Right atrium auricular region (tissue), 2 donors: ENCODE measurements at places on chromosomes 1 and 21.

DNA sequence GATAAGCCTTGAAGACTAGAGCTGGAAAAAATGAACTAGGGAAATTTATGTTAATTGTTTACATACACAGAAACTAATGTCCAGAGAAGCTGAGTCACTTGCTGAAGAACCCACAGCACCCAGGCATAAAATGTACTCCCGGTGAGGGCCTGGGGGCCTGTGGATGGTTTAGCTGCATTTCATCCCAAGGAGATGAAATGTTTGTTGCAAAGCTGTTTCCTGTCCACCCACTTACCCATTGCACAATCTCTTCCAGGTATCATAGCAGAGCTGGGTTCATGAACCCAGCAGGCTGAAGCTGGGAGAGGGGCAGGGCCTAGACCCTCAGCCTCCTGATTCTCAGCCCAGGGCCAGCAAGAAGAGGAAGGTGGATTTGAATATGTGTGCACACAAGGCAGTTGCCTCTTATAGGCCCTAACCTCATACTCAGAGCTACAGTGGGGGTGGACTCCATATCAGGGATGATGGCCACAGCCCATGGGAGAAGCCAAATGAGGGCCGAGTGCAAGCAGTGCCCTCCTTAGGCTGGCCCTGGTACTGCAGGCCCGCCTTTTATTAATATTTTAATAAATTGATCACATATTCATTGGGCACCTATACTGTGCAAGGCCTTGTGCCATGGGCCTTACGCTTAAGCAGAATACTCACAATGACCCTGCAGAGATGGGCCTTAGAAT lies 110.8 kb downstream of the LACTBL1 start:
- H3K36me3 ChIP-seq: no peaks in the 10 kb centered on the region
- no peak overlapping the region for H3K4me3 ChIP-seq
- DNase-seq: peak; percentile 65
- no peak overlapping the region for H3K27ac ChIP-seq

- H3K4me3 ChIP-seq: no peak overlapping the region
- no peaks in the 10 kb centered on the region for H3K36me3 ChIP-seq
- no peaks in the 10 kb centered on the region for H3K4me1 ChIP-seq
- H3K27me3 ChIP-seq: no peaks in the 10 kb centered on the region
- DNase-seq: no peak
- peak overlapping the region; percentile 76 for H3K27ac ChIP-seq
These were observed 49.3 kb downstream of the ADAMTS1 start for GRCh38 chr21:26795866-26796329.

GRCh38 chr1:115056395-115056798 lies 26.8 kb downstream of the TSHB start:
- no peak overlapping the region for H3K27ac ChIP-seq
- no peak overlapping the region for H3K4me3 ChIP-seq
- no peaks in the 10 kb centered on the region for H3K27me3 ChIP-seq
- peaks cover 14% of the 10 kb centered on the region for H3K36me3 ChIP-seq
- DNase-seq: no peak

GRCh38 chr1:40834968-40835545 lies 27.1 kb downstream of the CITED4 start:
- DNase-seq: no peak
- no peaks in the 10 kb centered on the region for H3K36me3 ChIP-seq
- H3K27ac ChIP-seq: no peak overlapping the region
- H3K4me1 ChIP-seq: no peaks in the 10 kb centered on the region
- H3K27me3 ChIP-seq: no peaks in the 10 kb centered on the region
- H3K4me3 ChIP-seq: no peak overlapping the region

- no peaks in the 10 kb centered on the region for H3K36me3 ChIP-seq
- DNase-seq: no peak
- no peaks in the 10 kb centered on the region for H3K4me1 ChIP-seq
- H3K27ac ChIP-seq: no peak overlapping the region
These were observed 129.8 kb downstream of the PTPRU start for GRCh38 chr1:29365906-29366670.

GRCh38 chr1:67572594-67573221 lies 112.3 kb upstream of the GADD45A start:
- H3K36me3 ChIP-seq: no peaks in the 10 kb centered on the region
- H3K27me3 ChIP-seq: no peaks in the 10 kb centered on the region
- H3K4me1 ChIP-seq: no peaks in the 10 kb centered on the region
- no peak overlapping the region for H3K4me3 ChIP-seq
- no peak overlapping the region for H3K27ac ChIP-seq

DNA sequence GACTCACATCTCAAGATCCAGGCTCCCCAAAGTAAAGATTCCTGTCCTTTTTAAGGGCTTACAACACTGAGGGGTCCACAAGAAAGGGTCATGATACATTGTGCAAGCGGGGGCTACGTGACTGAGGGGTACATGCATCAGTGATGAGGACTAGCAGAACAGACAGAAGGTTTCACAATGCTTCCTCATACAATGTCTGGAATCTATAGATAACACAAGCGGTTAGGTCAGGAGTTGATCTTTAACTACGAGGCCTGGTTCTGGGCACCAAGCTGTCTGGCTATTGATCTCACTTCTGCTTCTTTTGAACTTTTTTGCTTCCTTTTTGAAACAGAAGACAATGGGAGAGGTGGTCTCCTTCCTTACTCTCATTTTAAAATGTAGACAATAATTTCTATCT lies 718.6 kb downstream of the AMY1C start:
- no peak overlapping the region for H3K4me3 ChIP-seq
- H3K27me3 ChIP-seq: no peaks in the 10 kb centered on the region
- H3K27ac ChIP-seq: no peak overlapping the region
- H3K4me1 ChIP-seq: no peaks in the 10 kb centered on the region
- no peaks in the 10 kb centered on the region for H3K36me3 ChIP-seq
- no peak for DNase-seq

- no peaks in the 10 kb centered on the region for H3K27me3 ChIP-seq
- H3K27ac ChIP-seq: no peak overlapping the region
- no peaks in the 10 kb centered on the region for H3K4me1 ChIP-seq
These were observed 91.5 kb downstream of the UROD start for GRCh38 chr1:45103534-45103933.

DNA sequence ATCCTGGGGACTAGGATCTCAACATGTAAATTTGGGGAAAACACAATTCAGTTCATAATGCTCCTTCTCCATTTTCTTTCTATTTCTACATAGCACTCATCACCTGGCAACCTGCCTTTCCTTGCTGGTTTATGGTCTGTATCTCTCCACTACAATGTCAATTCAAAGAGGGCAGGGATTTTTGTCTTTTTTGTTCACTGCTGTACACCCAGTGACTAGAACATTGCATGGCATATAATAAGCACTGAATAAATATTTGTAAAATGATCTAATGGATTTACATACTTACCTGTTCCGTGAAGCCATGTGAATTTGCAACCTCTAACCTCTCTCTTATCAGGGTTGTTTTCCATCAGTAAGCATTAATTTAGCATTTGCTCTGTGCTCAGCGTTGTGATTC lies 27.4 kb upstream of the TBX15 start:
- no peak for DNase-seq
- H3K27ac ChIP-seq: no peak overlapping the region
- no peaks in the 10 kb centered on the region for H3K36me3 ChIP-seq
- H3K4me1 ChIP-seq: no peaks in the 10 kb centered on the region

DNA sequence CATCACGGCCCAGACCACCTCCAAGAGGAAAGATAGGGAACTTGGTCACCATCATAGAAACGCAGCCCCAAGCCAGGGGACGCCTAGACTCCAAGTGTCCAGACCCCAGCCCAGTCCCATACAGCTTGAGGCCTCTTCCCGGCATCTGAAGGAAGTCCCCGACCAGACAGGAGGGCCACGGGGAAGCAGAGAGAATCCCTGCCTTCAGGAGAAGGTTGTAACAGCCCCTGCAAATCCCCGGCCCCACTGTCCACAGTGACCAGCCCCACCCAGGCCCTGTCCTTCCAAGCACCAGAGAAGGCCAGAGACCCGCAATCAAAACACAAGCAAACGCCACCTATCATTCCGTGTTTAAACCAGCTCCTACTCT lies 1.7 kb downstream of the SLC19A1 start:
- no peak for DNase-seq
- H3K4me1 ChIP-seq: peaks cover 24% of the 10 kb centered on the region
- H3K27ac ChIP-seq: no peak overlapping the region
- H3K4me3 ChIP-seq: no peak overlapping the region

- H3K27me3 ChIP-seq: no peaks in the 10 kb centered on the region
- no peak overlapping the region for H3K27ac ChIP-seq
- H3K4me3 ChIP-seq: no peak overlapping the region
- no peaks in the 10 kb centered on the region for H3K4me1 ChIP-seq
- no peak for DNase-seq
These were observed 1250.9 kb downstream of the BRINP3 start for GRCh38 chr1:189226779-189227178.

DNA sequence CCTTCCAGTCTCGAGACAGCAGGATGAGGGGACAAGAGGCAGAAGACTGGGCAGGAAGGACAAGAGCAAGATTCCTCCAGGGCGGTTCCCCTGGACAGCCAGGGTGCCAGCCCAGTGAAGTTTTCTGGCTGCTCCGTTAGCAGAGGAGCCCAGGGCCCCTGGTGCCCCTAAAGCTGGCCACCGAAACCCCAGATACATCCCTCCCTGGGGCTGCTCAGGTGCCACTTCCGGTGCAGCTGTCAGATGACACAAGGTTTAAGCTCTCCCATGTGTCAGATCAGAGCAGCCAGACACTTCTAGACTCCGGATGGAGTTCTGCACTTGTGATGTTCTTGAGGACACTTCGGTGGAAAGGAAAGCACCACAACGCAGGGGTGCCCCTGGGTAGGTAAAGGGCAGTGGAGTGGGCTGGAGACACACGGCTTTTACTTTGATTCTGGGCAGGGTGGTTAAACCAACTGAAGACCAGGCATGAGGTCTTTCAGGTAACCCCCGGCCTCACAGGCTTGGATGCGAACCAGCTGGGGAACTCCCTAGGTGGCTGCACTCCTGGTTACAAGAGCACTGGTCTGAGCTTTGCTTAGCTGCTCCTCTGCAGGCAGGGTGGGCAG lies 85.7 kb downstream of the ITPKB start:
- H3K36me3 ChIP-seq: no peaks in the 10 kb centered on the region
- no peaks in the 10 kb centered on the region for H3K27me3 ChIP-seq
- H3K4me1 ChIP-seq: peaks cover 56% of the 10 kb centered on the region
- no peak overlapping the region for H3K4me3 ChIP-seq
- H3K27ac ChIP-seq: no peak overlapping the region
- no peak for DNase-seq
